ENCODE measurements at places on chromosomes 4 and X.

DNA sequence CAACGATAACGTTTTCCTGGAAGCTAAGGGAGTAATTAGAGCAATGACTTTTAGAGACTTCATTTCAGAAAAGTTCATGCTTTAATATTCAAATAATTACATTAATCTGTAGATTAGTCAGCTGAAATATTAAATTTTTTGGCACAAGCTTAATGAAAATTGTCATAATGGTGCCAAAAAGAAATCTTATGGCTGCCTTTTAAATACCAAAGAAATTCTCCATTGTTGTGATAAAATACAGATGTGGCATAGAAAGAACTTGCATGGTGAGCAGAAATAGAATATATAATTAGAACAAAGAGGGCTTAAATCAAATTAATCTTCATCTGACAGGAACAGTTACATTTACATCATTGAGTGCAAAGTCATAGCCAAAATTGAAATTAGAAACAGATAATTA is 263.5 kb downstream of the AFF2 start:
- DNase-seq: no peak

GRCh38 chrX:10090319-10090718 is 66.5 kb upstream of the CLCN4 start:
- DNase-seq: no peak

- no peak for DNase-seq
Measured at GRCh38 chr4:113866611-113867010, 105.1 kb upstream of the CAMK2D start.

GRCh38 chrX:42869659-42870476 is 91.9 kb upstream of the PPP1R2C start:
- DNase-seq: peak; percentile 88

DNA sequence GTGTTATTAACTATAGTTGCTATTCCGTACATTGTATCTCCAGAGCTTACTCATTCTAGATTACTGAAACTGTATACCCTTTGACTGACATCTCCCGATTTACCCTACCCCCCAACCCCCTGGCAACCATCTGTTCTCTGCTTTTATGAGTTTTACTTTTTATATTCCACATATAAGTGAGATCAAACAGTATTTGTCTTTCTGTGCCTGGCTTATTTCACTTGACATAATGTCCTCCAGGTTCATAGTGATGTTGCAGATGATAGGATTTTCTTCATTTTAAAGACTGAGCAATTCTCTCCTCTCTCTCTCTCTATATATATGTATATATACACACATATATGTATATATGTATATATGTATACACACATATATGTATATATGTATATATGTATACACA is 54.6 kb downstream of the CFAP299 start:
- no peak for DNase-seq

GRCh38 chrX:150989420-150989819 is 6.3 kb downstream of the HMGB3 start:
- DNase-seq: no peak

DNA sequence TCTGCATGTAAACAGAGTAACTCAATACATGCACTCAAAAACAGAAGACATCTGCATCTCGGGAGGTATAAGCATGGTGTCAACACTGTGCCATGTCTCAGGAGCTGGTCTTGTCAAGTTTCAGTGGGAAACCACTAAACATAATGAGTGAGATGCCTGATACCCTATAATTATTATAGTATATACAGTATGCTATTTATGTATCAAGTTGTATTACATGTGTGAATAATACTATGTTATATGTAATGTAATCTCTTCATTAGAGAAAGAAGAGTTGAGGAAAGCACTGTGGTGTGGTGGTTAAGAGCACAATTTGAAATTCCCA is 2.5 kb downstream of the PPBP start:
- DNase-seq: no peak

All from MM.1S (cell line).